RWPE2 (cell line): ENCODE measurements at places on chromosomes 6 and 20.

DNA sequence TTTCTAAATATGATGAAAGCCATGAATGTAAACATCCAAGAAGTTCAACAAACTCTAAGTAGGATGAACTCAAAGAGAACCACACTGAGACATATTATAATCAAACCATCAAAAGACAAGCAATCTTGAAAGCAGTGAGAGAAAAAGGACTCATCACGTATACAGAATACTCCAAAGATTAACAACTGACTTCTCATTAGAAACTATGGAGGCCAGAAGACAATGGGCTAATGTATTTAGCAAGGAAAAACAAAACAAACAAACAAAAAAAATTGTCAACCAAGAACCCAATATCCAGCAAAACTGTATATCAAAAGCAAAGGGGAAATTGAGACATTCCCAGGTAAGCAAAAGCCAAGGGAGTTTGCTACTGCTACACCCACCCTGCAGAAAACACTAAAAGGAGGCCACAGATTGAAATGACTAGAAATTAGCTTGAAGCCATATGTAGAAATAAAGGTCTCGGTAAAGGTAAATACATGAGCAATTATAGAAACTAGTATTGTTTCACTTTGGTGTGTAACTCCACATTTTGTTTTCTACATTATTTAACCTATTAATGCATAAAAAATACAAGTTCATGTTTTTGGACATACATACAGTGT is 301.1 kb upstream of the QKI start:
- DNase-seq, result no peak
- H3K27me3 ChIP-seq, result no peaks in the 10 kb centered on the region
- no peaks in the 10 kb centered on the region for H3K4me1 ChIP-seq
- no peak overlapping the region for H3K4me3 ChIP-seq
- no peak overlapping the region for H3K27ac ChIP-seq

GRCh38 chr6:56199956-56200355 is 47.4 kb downstream of the COL21A1 start:
- no peak overlapping the region for H3K27ac ChIP-seq
- no peaks in the 10 kb centered on the region for H3K36me3 ChIP-seq
- H3K4me3 ChIP-seq, result no peak overlapping the region
- H3K4me1 ChIP-seq, result no peaks in the 10 kb centered on the region

GRCh38 chr20:63319164-63320040 is 26.4 kb downstream of the COL20A1 start:
- H3K27me3 ChIP-seq, result peaks cover 35% of the 10 kb centered on the region
- H3K4me1 ChIP-seq, result no peaks in the 10 kb centered on the region
- H3K27ac ChIP-seq, result no peak overlapping the region

DNA sequence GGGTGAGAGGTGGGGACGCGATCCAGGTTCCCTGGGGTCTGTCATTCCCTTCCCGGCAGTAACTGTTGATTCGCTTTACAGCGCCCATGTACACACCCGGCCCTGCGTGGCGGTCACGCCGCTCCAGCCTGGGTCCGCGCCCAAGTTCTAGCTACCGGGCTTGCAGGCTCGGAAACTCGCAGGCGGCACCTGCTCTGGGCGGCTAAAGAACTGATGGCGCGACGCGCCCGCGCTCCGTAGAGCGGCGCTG is 1.4 kb upstream of the POU3F2 start:
- H3K4me1 ChIP-seq, result no peaks in the 10 kb centered on the region
- H3K27ac ChIP-seq, result no peak overlapping the region
- H3K27me3 ChIP-seq, result peaks cover 96% of the 10 kb centered on the region
- H3K4me3 ChIP-seq, result no peak overlapping the region

DNA sequence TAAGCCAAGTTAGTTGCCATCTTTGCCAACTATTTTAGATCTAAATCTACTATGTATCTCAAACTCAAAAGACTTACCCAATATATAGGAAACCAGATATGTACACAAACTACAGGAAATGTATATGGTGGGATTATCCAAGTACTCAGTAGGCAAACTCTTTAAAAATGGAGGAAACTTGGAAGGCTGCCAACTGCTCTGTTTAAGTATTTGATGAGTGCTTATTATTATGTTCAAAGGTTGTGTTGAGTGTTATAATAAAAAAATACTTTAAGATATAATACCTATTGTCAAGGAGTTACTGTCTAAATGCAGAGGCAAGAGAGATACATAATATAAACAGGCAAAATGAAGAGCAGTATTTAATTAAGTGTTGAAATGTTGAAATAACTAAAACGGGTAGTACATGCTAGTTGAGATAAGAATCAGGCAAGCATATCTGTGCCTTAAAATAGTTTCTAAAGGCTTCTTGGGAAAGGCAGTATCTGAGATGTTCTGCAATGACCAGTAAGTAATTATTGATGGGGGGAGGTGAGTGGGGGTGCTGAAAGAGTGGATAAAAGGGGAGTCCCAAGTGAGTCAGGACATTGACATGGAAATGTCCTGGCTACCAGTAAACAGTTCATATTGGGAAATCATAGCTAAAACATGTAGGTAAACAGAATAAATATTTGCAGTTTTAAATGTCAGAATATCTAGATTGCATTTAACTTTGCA is 6.5 kb upstream of the DST start:
- H3K4me1 ChIP-seq, result peaks cover 49% of the 10 kb centered on the region
- no peak overlapping the region for H3K4me3 ChIP-seq
- no peaks in the 10 kb centered on the region for H3K27me3 ChIP-seq
- DNase-seq, result no peak
- H3K27ac ChIP-seq, result peak overlapping the region; percentile 98

DNA sequence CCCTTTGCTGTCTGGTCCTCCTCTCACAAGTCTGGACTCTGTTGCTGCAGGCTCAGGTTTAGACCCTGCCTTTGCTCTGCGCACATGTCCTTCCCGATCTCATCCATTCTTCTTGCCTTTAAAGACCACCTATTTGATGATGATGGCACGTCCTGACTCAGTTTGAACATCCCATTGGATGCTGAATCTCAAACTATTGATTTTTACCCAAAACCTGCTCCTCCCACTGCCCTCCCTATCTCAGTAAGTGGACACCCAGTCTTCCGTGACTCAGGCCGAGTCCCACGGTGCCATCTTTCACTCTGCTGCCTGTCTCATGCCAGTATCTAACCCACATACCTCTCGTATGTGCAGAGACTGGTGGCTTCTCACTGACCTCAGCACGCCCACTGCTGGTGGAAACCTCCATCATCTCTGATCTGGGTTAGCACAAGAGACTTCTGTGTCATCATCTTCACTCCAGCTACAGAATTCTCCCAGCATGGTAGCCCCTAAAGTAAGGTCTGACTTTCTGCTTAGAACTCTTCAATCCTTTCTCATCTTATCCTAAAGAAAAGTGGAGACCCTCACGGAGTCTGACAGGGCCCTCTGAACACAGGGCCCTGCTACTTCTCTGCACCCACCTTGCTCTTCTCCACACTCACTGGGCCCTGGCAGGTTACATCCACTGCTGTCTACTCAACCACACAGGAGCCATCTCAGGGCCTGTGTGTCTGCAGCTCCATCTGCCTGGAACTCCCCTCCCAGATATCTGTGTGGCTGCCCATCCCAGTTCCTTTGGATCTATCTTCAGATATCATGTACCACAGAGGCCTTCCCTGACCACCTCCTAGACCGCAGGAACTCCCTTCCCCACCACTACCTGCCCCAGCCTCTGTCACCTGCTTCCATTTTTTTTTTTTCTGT is 387.1 kb upstream of the AGPAT4 start:
- H3K27me3 ChIP-seq, result no peaks in the 10 kb centered on the region
- no peaks in the 10 kb centered on the region for H3K36me3 ChIP-seq
- DNase-seq, result no peak
- no peak overlapping the region for H3K27ac ChIP-seq
- H3K4me1 ChIP-seq, result no peaks in the 10 kb centered on the region
- no peak overlapping the region for H3K4me3 ChIP-seq
